ENCODE measurements at places on chromosomes 16 and 17.

- no peak within 1 kb of the TSS for H3K27ac ChIP-seq
- DNase-seq = no peak
- no peaks in the 10 kb centered on the region for H3K36me3 ChIP-seq
- no peaks in the 10 kb centered on the region for H3K4me1 ChIP-seq
- H3K4me3 ChIP-seq = no peak within 1 kb of the TSS
These were observed at the start of gene ACSM5 for GRCh38 chr16:20409398-20410120. Gene ACSM5 (plus strand): TSS chr16:20409534. CDS start chr16:20411485, 1,951 bp downstream.

DNA sequence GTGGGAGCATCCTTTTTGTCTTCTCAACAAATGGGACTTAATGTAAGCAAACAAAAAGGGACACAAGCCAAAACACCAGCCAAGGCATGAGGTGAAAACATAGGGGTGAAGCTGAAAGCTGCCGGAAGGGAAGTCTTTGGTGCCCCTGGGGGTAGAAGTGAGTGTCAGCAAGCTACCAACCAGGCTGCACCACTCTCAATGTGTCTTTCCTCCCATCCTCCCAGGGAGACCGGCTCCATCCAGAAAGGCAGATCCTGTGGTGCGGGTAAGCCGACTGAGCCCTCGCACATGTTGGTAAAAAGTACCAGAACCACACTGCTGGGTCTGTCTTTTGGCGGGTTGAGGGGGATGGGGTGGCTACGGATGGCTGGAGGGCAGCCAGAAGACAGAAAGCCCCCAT is 52.0 kb upstream of the SREBF1 start:
- DNase-seq = no peak
- peaks cover 7% of the 10 kb centered on the region for H3K36me3 ChIP-seq
- H3K27ac ChIP-seq = no peak overlapping the region

DNA sequence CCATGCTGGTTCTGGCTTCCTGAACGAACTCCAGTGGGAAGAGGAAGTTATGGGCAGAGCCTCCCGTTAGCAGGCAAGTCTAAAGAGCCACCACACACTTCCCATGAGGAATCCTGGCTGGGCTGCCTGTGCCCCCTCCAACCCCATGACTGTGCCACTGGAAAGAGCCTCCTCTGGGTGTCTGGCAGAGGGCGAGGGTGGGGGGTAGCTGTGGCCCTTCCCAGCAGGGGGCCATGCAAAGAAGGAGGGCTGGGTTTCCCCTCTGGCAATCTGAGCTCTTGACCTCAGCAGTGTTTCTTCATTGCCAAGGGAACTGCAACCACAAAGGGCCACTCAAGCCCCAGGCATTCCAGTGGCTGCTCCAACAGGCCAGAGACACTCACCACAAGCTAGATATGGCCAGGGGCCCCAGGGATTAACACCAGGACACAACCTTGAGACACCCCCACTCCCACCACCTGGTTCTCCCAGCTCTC is 1.7 kb upstream of the RRAD start:
- H3K27me3 ChIP-seq = peaks cover 41% of the 10 kb centered on the region
- no peak for DNase-seq
- H3K36me3 ChIP-seq = no peaks in the 10 kb centered on the region
- no peak overlapping the region for H3K27ac ChIP-seq

- H3K27ac ChIP-seq = no peak overlapping the region
- H3K4me3 ChIP-seq = no peak overlapping the region
- no peak for DNase-seq
- peaks cover 11% of the 10 kb centered on the region for H3K27me3 ChIP-seq
These were observed 36.6 kb downstream of the ARHGAP23 start for GRCh38 chr17:38464723-38465390.
